Left cardiac atrium (tissue), 4 donors: ENCODE measurements at places on chromosomes 5 and 9. TPM values are rescaled to one million over a fixed set of nuclear protein-coding genes. Genes with fewer than 3 reads are reported as not detected.

- no peak for DNase-seq
These were observed 72.5 kb downstream of the TRIM36 start for GRCh38 chr5:115097236-115097635.

DNA sequence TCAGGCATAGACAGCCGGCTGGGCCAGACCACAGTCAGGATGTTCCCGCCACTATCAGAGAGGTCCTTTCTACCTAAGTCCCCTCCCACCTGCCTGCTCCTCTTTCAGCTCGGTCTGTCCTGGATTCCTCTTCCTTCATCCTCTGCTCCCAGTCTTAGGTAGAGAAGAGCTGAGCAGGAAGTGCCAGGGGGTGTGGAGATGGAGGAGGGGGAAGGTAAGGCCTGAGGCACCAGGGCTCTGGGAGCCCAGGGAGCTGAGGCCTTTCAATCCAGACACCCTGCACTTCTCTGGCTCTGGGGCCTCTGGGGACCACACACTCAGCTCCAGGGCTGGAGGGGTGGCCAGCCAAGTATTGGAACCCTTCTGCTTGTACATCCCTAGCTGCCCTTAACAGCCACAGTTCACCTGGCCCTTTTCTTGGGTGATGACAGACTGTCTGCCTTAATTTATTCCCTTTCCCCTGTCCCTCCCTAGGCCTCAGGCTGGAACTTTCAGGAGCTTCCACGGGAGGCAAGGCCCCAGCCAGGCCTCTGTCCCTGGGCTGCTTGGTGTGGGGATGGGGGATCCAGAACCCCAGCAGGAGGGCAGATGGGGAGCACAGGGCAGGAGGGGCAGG is 15.6 kb downstream of the IRF1 start:
- peak; percentile 12 for DNase-seq

- no peak for DNase-seq
These were observed 23.6 kb downstream of the ZNF483 start for GRCh38 chr9:111548623-111549022.

DNA sequence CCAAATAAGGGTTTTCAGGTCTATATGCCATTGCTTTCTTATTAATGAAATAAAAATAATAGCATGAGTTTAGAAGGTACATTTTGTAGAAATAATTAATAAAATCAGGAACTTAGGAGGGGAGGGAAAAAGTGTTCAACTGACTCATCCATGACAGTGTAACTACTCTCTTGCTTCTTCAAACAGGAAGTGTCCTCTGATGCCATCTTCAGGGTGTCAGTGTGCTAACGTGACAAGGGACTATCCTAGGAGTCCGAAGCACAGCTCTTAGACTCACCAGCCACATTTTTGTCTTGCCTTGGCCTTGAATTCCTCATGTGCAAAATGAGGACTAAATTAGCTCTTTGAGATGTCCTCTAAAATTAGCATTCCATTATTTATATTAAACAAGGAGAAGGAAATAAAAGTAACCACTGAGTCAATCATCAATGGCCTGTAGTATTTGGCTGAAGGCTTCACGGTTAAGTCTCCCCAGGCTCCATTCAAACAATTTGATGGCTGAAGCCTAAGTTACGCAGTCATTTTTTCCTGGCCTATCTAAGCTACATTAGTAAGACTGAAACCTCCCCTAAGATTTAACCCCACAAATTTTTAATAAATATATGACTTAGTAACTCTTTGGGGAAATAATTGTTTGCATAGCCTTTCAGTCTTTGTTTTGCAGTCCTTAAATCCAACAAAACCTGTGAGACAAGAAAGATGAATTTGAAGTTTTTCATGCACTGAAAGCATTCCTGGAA is 151.1 kb downstream of the ARL15 start:
- no peak for DNase-seq

DNA sequence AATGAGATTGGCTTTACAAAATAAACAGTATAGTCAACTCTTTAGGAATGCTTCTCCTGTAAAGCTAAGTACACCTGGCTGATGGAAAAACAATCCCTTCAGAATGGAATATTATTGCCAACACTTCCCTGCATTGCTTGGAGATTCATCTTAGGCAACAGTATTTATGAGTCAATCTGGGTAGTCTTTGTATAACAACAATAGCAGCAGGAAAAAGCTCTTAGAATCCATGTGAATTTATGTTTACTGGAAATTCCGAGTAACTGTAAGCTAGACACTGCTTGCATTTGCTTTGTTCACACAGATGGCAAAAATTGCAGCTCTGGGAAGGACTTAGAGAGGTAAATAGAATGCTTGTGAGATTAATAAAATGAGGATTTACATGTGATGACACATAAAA is 101.7 kb upstream of the NTRK2 start:
- DNase-seq = no peak

DNA sequence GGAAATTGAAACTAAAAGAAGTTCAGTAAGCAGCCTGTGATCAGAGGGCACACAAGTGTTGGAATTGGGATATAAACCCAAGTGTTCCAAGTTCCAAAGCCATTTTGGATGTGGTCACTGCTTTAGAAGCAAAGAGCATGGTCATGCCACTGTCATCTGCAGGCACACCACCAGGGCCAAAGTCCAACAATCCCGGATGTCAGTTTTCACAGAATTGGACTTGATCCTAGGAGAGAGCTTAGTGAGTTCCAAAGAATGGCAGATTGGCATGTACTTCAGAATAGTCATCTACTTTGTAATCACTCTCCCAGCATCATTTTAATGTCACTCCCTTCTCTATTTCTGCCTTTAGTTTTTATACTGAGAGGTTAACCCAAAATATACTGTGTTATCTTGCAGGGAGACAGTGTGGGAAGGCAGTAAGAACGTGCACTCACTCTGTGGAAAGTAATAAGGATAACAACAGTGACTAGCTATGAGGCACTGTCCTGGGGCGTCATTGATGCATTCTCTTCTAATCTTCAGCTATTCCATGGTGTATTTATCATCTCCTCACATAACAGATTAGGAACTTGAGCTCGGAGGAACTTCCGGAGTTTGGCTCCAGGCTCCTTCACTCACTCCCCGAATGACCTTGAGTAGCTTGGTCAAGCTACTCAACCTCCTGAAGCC is 388.0 kb downstream of the ACTL7B start:
- no peak for DNase-seq

DNA sequence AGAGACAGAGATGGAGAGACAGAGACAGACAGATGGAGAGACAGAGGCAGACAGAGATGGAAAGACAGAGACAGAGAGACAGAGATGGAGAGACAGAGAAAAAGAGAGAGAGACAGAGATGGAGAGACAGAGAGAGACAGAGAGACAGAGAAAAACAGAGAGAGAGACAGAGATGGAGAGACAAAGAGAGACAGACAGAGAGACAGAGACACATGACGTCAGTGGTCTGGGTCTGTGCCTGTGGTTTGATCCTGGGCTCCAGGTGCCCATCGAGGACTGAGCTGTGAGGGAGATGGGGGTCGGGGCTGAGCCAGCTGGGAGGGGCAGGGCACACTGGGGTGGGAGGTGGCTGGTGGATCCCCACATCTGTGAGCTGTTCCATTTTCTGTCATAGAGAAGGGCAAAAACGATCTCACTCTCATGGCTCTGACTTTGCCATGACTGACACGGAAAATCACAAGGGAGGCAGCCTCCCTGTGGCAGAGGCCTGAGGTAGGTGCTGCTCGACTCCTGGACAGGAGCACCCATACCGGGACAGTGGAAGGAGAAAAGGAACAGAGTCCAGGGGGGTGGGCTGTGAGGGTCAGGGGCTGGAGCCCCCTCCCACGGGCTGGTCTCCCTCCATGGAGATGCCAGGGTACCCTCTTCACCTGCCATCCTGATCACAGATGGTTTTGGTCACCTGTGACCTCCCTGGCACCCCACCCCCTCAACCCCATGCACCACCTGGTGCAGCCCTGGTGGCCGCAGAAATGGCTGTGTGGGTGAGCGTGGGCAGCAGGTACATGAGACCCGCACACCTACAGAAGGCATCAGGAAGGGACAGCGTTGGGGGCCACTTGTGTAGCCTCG is 28.8 kb downstream of the GLT6D1 start:
- DNase-seq = no peak

DNA sequence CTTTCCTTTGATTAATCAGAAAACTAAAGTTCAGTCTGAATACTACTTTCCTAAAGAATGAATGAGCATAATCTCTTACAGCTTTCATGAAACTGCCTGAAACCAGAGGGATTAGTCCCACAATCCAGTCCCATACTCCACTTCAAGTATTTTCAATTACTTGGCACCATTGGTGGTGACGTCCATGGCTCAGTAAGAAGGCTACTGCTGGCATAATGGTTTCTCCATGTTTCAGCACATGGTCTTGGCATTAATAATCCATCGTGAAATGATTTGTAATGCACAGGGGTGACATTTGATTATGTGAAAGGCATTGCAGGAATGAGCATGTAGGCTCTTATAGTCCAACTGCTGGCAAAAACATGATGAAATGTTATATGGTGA is 23.4 kb downstream of the LIX1 start:
- DNase-seq = no peak

GRCh38 chr5:180852495-180852894 is 8.6 kb downstream of the ZFP62 start:
- DNase-seq = no peak

GRCh38 chr5:74953937-74954720 is 87.9 kb upstream of the FAM169A start:
- DNase-seq = no peak

DNA sequence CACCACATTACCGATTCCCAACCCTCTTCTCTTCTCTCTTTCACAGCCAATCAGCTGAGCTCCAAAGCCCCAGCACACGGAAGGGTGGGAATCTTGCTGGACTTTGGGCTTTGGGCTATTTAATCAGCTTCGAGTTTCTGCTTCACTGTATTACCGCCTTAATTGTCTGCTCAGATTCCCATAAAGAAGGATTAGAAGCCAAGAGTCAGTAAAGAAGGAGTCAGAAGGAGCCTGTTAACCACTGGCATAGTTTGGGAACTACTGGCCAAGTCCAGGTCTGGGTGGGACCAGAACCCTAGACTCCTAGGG is 4.4 kb downstream of the SPRY4 start:
- DNase-seq = no peak

NUDT12 gene
- 11.1 TPM for total RNA-seq

IL11RA gene
- total RNA-seq = 38.3 TPM

ZNF474 gene
- total RNA-seq = 0.16 TPM

GRXCR2 gene
- total RNA-seq = 1.9 TPM

SLC34A1 gene
- total RNA-seq = not detected
